ENCODE measurements at places on chromosomes 7 and 10.
A peak's percentile ranks its signal among the peaks of the same experiment; 100 is the strongest.

DNA sequence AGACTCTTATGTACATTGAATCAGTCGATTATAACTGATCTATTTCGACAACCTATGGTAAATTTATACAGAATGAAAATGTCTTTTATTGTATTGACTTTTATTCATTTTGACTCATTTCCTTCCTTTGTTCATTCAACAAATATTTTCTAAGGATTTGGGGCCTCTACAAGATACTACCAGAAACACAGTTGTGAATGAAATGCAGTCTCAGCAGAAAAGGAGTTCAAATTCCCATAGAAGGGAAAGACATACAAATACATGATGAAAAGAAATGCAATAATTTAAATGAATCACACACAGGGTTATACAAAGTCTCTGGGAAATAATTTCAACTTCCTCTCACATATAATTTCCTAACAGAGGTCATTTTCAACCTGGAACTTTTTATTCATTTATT is 134.0 kb upstream of the SEMA3A start:
- DNase-seq = no peak

- DNase-seq = no peak
Observed at GRCh38 chr7:131905471-131905973, 349.1 kb upstream of the PODXL start.

- no peak for DNase-seq
Observed at GRCh38 chr7:70694434-70694970, 437.4 kb upstream of the GALNT17 start.

DNA sequence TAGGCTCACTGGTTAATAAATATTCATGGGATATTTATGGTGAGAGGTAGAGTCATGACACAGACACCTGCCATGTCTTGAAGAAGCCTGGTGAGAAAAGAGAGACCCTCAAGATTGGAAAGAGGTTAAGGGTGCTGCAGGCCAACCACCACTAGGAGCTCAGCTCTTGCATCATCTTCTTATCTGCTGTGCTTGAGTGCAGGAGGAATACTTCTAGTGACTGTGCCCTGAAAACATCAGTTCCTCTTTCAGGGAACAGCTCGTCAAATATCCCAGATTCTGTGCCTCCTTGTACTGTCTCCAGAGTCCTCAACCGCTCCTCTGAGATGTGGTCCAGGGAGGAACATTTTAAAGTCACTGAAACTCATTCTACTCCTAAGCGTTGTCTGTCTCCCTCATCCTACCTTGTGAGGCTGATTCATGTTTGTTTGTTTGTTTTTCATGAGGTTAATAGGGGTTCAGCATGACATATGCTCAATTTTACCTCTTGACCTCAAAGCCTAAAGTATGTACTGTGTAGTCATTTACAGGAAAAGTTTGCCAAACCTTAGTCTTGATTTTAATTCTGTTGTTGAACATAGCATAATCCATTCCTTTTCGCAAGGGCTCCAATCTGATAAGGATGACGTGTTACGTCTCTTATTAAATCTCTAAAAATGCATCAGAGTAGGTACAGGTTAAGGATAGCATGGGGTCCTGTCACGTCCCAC is 293.1 kb downstream of the C7orf25 start:
- no peak for DNase-seq

GRCh38 chr7:28458732-28459131 is 46.4 kb downstream of the CREB5 start:
- no peak for DNase-seq

GRCh38 chr10:50937230-50937907 is 51.9 kb upstream of the A1CF start:
- no peak for DNase-seq

- no peak for DNase-seq
Observed at GRCh38 chr7:89238156-89238555, 442.6 kb upstream of the TEX47 start.

DNA sequence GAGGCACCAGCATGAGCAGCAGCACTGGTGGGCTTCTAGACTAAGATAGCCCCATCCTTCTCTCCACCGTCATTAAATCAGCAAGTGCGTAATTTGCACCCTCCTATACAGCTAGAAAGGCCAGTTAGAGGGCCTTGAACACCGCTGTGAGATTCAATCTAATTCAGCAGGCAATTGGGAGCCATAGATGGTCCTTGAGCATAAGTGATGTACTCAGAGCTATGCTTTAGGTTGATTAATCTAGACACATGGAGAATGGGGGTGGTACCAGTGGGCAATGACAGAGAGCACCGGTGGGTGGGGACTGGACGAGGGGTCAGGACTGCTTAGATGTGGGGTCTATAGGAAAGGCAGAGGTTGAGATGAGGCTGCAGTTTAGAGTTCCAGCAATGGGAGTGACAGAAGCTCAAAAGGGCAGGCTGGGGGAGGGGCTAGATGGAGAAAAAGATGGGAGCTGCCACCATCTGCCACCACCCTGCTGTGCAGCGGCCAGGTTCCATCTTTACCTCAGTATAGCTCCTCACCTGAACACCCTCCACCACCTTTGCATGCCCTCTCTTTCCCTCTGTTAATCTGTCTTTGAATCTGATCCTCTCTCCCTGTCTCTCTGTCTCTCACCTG is 87.3 kb downstream of the C10orf105 start:
- DNase-seq = no peak

DNA sequence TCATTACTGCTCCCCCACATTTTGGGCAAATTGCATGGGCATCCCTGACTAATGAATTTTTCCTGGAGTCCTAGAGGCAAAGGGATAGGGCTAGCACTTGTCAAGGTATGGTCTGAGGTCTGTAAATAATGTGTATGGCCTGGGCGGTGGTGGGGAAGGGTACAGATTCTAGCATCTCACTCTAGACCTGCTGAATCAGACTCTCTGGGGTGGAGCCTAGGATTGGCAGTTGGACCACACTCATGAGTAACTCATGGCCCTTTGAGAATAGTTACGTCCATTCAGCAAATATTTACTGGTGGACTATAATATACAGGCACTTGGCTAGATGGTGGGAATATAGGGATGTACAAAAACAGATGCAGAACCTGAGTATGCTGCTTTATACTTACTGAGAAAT is 118.0 kb downstream of the CELF2 start:
- DNase-seq = no peak

DNA sequence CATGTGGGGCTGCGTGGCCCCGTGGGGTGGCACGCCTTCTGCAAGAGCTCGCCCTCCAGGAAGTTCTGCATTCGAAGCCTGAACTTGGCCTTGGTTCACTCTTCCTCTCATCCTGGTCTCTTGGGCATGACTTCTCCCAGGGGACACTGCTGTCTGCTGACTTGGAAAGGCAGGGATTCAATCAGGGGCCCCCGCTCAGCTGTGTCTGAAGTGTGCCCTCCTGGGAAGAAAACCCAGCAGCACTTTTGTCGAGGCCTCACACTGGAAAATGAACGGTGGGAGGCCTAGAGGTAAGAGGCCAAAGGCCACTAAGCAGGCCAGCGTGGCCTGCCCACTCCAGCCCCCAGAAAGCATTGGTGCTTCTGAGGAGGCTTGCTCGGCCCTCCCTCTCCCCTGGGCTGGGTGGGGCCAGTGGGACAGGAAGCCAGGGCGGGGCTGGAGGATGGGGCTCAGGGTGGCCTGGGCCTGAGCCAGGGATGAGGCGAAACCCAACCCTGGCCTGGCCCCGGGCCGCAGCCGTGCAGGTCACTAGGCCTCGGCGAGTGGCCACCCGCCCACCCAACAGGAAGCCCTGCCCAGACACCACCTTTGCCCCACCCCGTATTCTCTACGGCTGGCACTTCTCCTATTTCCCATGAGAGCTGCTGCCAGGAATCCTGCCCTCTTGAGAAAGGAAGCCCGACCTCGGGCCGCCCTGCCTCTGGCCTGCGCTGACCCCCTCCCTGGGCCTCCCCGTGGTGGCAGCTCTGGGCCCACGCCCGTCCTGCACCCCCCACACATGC is 81.1 kb downstream of the ZMIZ1 start:
- DNase-seq = peak; percentile 41

DNA sequence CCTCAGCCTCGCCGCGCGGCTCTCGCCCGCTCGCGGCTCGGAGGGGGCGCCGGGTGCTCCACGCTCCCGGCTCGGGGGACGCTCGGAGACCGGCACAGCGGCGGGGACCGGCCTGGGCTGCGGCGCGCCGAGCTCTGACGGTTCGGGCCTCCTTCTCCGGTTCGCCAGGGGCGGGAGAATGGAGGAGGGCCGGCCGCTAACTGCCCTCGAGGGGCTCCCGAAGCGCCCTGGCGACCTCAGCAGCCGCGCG is 232 bp upstream of the GRID1 start:
- DNase-seq = no peak

DNA sequence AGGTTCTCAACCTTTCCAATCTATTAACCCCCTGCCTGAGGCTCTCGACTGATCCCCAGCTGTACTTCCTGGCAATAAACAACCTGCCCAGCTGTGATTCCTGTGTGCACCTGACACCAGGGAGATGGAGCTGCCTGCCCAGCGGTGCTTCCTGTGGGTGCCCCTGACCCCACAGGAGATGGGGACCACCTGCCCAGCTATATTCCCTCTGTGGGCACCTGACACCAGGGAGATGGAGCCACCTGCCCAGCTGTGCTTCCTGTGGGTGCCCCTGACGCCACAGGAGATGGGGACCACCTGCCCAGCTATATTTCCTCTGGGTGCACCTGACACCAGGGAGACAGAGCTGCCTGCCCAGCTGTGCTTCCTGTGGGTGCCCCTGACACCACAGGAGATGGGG is 184.0 kb downstream of the DIP2C start:
- no peak for DNase-seq

GRCh38 chr7:128076796-128077271 is 45.6 kb upstream of the LRRC4 start:
- no peak for DNase-seq

DNA sequence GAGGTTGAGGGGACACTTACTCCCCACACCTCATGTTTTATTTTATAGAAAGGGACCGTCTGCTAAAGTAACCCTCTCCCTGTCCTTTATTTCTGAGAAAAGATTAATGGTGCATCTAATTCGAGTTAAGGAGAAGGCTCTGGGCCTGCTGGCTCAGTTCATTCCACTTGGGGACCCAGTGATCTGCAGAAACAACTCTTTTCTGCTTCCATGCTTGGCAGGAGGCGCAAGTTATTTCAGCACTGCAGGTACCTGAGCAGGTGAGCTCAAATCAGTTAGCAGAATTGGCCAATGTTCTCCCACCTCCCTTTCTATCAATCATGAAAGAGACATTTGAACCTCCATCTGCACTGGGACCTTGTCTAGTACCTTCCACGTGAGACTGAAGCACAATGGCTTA is 396.1 kb downstream of the SFMBT2 start:
- no peak for DNase-seq

DNA sequence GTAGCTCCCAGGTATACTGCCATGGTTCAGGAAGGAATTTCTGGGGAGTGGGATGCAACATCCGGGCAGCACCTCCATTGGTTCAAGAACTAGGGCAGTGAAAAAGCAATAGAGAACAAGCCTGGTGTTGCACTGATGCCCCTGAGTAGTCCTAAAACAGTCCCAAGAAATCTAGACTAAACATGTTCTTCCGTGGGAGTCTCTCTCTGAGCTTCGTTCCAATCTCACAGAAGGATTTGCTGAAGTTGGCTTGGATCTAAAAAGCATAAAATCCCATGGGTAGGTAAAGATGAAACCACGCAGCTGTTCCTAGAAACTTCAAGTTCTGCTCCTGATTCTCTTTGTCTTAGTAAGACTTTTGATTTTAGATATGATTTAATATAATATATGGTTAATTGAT is 154.5 kb downstream of the PLXDC2 start:
- no peak for DNase-seq

DNA sequence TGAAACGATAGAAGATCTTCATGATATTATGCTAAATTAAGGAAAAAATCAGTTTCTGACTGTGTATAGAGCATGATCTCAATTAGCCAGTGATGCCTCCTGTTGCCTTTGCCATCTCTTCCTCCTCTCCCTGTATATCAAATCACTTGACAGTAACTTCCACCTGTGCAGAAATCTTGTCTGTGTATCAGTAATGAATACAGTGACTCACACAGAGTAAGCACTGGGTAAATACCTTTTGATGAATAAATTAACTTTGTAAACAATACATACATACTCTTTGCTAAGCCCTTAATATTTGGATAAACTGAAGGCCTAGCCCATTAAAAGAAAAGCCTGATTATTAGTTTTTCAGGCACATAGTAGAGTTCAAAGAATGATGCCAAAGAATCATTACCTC is 610.6 kb upstream of the NRP1 start:
- DNase-seq = no peak

- DNase-seq = no peak
Observed at GRCh38 chr7:24877790-24878311, 102.1 kb downstream of the OSBPL3 start.

DNA sequence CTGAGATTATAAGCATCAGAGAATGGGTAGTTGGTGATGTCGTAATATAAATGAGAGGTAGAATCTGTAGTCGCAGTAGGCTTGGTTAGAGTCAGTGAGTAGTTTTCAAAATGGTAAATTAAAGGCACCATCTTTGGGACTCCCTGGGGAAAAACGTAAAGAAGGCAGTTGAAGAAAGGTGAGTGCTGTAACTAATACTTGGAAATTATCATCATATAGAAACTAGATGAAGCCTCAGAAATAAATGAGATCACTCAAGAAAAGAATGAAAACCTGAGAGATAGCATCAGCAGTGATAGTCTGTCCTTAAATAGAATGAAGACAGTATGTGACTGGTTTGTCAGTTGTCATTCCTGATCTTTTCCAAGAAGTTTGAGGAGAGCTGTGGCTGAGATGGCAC is 23.8 kb downstream of the PALS2 start:
- no peak for DNase-seq

DNA sequence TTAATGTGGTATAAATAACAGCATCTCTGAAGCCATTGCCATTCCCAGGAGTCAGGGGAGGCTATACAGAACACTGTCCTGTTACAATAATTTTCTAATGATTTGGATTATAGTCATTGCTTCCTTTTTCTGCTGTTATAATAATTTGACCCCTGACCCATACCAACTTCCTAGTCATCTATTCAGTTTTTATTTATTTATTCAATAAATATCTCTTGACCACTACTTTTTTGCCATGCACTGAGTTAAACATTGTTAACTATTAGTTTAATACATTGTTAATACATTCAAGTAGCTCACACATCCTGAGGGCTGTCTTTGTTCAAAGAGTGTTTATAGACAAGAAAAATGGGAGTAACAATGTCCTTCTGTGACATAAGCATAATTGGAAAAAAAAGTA is 235.5 kb upstream of the MEOX2 start:
- DNase-seq = no peak

DNA sequence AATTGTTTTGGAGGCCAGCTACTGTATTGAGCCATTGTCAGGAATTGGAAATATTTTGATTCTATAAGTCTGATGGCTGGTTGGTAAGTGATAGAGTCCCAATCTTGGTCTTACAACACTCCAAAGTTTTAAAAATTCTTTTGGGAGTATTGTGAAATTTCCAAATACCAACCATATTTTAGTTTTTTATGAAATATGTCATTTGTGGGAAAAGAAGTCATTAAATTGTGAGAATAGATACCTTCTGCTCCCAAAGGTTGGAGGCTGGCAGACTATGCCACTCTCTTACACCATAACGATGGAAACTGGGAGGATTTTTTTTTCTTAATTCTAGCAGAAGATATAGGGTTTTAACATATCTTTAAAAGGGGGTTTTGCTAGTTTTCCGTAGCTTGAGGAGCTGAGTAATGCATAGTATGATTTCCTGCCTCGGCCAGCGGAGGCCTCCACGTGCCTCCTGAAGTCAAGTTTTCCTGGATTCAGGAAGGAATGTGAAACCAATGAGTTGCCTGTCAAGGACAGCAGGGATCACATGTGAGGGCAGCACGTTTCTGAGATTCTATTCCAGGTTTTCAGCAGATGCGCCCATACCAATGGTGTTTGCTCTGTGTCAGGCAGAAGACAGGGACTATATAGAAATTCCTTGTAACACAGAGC is 92.2 kb upstream of the LAMB4 start:
- no peak for DNase-seq
